ENCODE measurements at places on chromosomes 12 and 14.

DNA sequence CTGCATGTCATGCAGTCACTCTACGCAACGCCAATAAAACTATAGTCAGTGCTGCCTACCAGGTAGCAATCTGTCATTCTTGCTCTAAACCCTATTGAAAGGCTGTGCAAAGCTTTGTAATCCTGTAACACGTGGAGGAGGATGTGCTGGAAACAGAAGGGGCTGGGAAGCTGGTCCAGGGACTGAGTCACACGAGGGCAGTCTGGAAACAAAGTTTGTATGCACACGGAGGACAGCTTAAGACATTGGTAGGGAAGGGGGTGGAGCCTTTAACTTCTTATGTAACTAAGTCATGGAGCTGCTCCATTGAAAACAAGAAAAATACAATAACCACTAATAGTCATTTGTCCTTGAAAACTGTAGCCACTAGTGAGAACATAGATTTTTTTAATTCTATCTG lies 128.0 kb downstream of the BCAT1 start:
- no peak for DNase-seq

- no peak for DNase-seq
These were observed 279.4 kb downstream of the FOXN3 start for GRCh38 chr14:89137526-89138163.

DNA sequence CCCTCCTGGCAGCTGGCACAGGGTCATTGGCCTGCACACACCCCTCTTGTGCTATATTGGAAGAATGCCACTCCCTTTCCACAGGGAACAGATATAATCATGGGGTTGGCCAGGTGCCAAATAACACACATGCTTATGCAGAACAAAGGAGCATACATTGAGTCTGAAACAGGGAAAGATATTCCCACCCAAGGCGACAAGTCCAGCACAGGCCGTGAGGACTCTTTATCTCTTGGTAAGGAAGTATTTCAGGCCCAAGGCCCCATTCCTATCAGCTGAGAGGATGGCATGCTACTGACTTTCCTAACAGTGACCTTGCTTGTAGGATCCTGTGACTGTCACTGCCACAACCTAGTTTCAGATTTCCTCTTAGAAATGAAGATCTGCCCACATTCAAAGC lies 59.0 kb upstream of the STXBP6 start:
- DNase-seq, result no peak

DNA sequence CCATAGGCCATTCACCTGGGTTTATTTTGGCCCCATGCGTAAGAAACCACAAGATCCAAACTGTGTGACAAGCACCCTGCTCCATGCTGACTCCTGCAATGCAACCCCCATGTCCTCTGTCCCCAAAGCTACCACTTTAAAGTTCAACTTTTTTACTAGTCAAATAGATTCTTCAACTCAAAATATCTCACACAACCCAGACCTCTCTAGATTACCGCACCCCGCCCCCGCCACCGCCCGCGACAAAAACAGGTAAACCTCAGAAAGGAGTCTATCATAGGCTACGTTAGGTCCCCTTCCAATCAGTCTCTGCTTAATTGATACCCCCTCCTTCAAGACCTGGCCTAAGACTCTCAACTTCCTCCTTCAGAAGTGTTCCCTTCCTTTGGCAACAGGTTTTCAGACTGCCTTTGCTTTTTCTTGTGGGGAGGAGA lies 2.2 kb downstream of the ZFP36L1 start:
- DNase-seq, result peak; percentile 70

GRCh38 chr12:2498964-2499500 lies 295.7 kb upstream of the FKBP4 start:
- DNase-seq, result no peak

- no peak for DNase-seq
These were observed 49.4 kb downstream of the FERMT2 start for GRCh38 chr14:52901357-52901980.

DNA sequence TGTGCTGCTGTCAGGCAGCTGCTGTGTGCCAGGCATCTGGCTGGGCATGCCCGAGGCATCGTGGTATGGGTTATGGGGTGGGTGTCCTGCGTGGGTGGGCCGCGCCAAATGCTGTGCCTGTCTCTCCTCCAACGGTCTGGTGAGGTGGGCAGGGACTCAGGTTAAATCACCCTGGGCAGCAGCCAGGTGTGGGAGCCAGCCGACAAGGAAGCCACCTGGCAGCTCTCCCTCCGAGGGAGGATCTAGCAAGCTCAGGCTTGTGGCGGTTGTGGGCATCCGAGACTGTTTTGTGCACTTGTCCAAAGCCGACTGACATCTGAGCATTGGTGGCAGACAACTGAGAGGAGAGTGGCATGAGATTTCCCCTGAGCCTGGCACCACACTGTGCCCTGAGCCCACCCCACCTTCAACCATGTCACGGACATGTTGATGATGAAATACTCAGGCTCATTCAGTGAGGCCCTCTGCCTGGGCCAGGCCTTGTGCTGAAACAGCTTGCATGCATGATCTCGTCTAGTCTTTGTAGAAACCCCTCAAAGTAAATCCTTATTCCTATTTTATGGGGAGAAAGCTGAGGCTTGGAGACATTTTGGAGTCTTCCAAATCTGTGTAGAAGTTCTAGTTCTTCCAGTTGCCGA lies 181.8 kb upstream of the MYL2 start:
- no peak for DNase-seq

- no peak for DNase-seq
These were observed 131.5 kb downstream of the GPR135 start for GRCh38 chr14:59333668-59334067.

DNA sequence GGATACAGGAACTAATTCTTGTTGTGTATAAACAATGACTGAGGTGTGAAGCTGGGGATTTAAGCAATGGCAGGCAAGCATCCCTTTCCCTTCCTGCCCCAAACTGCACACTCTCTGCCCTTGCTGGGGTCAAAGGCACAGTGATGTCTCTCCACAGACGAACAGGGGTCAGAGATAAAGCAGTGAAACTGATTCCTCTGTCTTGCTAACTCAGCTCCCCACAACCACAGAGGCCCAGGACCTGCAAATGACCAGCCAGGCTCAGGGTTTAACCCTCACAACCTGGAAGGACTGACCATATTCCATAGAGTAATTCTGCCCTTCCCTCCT lies 67.2 kb downstream of the CCDC88C start:
- DNase-seq, result no peak

DNA sequence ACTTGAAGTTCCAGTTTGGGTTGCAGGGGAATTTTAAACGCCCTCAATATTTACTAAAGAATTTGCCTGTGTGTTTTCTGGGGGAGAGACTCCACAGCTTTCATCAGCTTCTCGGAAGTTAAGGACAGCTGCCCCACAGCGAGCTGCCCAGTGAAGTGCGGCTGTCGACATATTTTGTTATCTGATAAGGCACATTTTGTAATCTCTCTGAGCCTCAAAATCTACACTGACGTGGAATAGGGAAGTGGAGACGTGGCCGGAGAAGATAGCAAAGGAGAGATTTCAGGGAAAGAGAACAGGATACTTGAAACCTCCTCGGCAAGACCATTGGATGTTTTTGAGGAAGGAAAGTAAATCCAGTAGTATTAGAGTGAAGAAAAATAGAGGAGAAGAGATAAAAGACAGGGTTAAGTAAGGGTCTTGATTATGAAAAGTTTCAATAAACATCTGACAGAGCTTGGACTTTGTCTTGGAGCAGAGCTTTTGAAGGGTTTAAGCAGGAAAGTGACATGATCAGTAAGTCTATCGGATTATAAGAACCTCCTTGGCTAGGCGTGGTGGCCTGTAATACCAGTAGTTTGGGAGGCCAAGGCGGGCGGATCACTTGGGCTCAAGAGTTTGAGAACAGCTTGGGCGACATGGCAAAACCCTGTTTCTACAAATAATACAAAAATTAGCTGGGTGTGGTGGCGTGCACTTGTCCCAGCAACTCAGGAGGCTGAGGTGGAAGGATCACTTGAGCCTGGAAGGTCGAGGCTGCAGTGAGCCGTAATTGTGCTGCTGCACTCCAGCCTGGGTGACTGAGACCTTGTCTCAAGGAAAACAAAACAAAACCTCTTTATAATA lies 1.1 kb downstream of the POLR3B start:
- no peak for DNase-seq

GRCh38 chr14:38290601-38291188 lies 34.8 kb upstream of the CLEC14A start:
- no peak for DNase-seq

- DNase-seq, result no peak
These were observed 68.2 kb downstream of the DDX51 start for GRCh38 chr12:132075714-132076553.

- DNase-seq, result no peak
These were observed 241.5 kb downstream of the GXYLT1 start for GRCh38 chr12:41903014-41903708.

GRCh38 chr12:120229071-120229486 lies 28.2 kb upstream of the RPLP0 start:
- no peak for DNase-seq

GRCh38 chr14:103856607-103857006 lies 9.2 kb upstream of the PPP1R13B start:
- no peak for DNase-seq

- DNase-seq, result no peak
These were observed 40.8 kb downstream of the PRKCH start for GRCh38 chr14:61362072-61362750.

DNA sequence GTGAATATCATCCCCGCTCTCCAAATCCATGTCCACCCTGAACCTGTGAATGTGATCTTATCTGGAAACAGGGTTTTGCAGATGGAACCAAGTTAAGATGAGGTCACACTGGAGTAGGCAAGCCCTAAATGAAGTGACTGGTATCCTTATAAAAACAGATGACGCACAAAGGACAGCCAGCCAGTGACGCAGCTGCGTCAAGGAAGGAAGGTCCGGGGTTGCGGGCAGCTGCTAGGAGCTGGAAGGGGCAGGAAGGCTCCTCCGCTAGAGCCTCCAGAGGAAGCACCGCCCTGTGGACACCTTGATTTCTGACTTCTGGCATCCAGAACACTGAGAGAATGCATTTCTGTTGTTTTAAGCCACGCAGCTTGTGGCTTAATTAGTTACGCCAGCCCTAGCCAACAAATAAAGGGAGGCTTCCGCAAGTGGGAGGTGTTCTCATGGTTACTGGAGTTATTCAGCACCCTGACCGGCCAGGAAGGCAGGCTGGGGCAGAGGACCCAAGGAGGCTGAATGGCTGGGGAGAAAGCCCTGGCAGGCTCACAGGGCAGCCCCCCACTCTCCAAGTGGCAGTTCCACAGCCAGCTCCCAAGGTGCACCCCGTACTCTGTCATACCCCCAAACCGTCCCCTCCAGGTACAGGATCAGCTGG lies 127.6 kb upstream of the NCOR2 start:
- DNase-seq, result no peak

GRCh38 chr12:122998316-122998715 lies 17.8 kb downstream of the ARL6IP4 start:
- no peak for DNase-seq

- no peak for DNase-seq
These were observed 61.6 kb upstream of the ZFP36L1 start for GRCh38 chr14:68854421-68854820.

DNA sequence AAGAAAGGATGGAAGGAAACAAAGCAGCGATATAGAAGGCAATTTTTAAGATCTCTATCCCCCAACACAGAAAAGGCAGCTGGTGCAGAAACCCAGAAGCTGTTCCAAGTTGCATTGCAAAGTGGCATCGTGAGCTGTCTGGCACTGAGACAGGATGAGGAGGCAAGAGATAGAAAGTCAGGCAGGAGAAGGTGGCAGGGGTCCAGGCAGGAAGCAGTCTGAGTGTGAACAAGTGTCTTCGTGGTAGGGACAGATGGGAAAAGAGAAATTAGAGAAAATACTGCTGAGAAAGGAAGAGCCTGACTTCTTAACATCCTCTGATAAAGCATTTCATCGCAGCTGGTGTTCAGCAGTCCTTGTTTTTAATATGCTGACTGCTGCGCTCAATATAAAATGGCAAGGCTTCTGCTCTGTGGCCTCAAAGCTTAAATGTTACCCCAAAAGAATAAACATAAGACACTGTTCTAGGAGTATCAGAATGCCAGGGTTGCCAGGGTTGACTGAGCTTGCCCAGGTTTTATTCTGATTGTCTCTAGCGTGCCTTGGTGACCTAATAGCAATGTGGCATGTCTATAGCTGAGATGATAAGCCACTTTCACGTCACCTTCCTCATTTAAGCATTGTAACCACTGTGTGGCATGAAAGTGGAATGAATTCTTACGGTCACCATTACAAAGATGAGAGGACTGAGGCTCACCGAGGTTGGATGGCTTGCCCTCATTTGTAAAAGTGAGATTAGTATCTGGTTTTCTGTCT lies 397.6 kb downstream of the NUAK1 start:
- no peak for DNase-seq

DNA sequence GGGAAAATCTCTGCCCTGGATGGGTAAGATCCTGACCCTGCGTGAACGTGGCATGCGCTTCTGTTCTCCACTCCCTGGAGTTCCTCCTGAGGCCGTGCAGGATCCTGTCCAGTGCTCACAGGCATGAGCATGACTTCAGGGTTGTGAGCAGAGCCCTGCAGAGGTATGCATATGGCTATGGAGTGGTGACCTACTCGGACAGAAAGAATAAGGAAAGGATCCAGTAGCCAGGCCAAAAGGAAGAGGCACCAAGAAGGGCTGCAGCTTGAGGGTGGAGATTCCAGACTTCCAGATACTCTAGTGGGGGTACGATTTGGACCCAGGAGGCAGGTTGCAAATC lies 20.8 kb upstream of the CD27 start:
- no peak for DNase-seq

DNA sequence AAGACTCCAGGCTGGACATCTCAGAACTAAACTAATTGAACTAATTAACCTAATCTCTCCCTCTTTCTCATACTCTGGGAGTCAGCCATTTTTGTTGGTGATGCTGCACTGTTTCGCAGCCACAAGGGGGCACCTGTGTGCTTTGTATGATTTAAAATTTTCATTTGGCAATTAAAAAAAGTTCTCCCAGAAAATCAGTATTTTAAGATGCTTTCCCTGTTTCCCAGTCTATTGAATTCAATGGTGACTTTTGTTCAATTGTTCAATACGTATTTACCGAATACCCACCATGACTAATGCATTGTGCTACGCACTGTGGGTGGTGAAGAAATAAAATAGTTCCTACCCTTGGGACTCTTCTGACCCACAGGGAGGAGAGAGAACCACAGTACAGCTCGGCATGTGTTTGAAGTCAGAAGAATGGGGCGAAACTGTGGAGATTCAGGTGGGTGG lies 63.7 kb downstream of the ZNF664 start:
- peak; percentile 48 for DNase-seq

- DNase-seq, result no peak
These were observed 114.5 kb downstream of the EGLN3 start for GRCh38 chr14:33836203-33836899.

DNA sequence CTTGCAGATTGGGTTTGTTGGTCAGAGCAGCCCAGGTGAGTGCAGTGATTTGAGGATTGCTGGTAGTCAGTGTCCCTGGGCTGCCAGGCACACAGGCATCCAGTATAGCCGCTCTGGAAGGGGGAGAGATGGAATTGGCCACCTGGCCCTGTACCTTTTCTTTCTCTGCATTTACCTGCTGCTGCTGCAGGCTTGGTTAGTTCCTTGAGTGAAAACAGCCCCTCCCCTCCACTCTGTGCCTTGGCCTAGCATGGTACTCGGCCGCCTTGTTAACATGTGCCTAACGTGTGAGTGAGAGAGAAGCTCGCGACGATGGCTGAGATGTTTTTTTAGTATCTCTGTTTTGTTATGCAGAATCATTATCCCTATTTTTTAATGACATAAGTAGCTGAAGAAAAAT lies 49.3 kb upstream of the AMN start:
- no peak for DNase-seq

- no peak for DNase-seq
These were observed 64.1 kb upstream of the USP15 start for GRCh38 chr12:62196146-62196545.

Measured in activated CD8-positive, alpha-beta memory T cell treated with anti-CD3 and anti-CD28 coated beads, Interleukin-2, amount 50 U/mL, for 4 hours (primary cell).